ENCODE measurements at places on chromosomes 7 and 10.

- DNase-seq: no peak
Measured at GRCh38 chr10:67959839-67960476, 75.5 kb downstream of the SIRT1 start.

DNA sequence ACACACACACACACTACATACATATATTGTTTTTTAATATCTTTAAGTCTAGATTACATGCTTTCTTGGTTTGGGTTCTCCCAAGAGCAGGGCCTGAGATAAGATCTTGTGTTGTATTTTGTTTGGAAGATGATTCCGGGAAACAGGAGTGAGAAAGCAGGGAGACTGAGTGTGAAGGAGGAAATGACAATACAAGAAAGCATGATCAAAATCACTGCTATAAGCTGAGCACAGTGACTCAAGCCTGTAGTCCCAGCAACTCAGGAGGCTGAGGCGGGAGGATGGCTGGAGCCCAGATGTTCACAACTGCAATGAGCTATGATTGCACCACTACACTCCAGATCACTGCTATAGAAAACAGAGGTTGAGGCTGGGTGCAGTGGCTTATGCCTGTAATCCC is 267.6 kb downstream of the SKIDA1 start:
- no peak for DNase-seq

DNA sequence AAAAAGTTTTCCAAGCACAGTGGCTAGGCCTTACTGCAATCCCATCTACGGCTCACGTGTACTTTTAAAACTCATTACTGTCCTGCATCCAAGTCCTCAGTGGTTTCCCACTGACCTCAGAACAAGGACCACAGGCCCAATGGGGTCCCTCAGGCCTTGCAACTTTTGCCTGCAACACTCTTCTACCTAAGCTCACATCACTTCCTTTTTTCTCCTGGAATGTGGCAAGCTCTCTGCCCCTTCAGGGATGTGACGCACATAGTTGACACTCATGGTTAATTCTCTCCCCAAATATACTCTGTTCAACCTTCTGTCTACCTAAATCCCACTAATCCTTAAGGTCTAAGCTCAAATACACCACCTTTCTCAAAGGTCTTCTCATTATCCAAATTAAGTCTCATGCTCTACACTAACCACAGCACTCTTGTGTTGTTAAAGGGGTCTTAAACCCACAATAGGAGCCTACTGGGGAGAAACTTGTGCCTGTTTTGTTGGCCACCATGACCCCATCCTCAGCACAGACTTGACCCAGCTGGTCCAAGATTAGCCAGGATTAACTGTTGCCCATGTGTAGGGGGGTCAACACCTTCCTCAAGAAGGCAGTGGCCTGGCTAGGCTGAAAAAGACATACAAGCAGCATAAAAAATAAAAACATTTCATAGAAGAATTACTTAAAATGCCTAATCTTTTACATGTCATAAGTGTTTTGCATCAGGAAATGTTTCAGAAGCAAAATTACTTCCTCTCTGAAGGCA is 15.2 kb downstream of the HNRNPF start:
- DNase-seq: no peak

DNA sequence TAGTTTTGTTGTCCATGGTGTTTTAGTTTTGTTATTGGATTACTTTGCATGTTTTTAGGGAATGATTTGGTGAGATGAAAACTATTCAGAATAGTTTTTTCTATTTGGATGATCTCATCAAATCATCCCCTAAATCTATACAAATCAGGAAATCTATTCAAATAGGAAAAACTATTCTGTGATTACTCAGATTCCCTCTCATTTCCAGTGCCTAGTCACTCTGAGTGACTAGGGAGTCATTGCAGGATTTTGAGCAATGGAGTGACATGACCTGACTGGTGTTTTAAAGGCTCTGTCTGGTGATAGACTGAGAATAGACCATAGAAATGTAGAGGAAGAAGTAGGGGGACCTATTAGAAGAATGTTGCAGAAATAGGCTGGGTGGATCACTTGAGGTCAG is 72.4 kb downstream of the TPST1 start:
- no peak for DNase-seq

GRCh38 chr7:19144661-19145433 is at the start of gene FERD3L:
Gene FERD3L (minus strand): TSS chr7:19145421. CDS start chr7:19145362, 59 bp downstream.
- DNase-seq: no peak

DNA sequence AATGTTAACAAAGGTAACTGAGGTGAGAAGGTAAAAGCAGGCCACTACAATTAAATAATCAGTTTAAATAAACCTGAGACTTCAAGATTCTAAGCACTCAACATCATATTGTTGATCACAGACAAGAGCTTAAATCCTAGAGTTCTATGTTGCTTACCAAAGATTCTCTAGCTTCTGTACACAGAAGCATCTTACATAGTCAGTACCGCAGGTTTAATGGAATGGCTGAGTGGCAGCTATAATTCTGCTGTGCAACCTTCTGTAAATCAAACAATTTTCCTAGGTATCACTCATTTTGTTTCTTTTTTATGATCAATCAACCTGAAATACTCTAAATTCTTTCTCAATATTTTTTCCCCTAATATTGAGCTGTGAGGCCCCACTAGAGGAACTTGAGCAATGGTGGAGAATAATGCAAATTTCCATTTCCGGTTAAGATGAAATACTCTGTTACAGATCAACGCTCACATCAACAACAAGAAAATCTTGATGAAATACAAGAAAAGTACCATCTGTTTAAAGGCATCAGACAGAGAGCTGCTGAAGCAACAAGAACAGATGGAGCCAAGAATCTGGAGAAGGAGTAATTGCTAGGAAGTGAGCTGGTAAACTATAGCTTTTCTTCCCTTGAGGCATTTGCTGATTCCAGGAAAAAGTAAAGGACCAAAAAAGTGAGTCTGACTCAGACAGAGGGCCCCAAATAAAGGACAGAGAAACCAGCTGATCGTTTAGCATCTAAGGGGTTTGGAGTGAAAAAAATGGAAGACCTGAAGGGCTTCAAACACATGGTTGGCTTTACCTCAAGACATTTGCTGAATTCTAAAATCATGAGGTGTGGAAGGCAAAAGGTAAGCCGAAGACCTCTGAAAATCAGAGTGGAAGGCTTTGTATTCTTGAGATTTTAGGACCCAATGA is 22.6 kb downstream of the PNPLA8 start:
- DNase-seq: no peak

DNA sequence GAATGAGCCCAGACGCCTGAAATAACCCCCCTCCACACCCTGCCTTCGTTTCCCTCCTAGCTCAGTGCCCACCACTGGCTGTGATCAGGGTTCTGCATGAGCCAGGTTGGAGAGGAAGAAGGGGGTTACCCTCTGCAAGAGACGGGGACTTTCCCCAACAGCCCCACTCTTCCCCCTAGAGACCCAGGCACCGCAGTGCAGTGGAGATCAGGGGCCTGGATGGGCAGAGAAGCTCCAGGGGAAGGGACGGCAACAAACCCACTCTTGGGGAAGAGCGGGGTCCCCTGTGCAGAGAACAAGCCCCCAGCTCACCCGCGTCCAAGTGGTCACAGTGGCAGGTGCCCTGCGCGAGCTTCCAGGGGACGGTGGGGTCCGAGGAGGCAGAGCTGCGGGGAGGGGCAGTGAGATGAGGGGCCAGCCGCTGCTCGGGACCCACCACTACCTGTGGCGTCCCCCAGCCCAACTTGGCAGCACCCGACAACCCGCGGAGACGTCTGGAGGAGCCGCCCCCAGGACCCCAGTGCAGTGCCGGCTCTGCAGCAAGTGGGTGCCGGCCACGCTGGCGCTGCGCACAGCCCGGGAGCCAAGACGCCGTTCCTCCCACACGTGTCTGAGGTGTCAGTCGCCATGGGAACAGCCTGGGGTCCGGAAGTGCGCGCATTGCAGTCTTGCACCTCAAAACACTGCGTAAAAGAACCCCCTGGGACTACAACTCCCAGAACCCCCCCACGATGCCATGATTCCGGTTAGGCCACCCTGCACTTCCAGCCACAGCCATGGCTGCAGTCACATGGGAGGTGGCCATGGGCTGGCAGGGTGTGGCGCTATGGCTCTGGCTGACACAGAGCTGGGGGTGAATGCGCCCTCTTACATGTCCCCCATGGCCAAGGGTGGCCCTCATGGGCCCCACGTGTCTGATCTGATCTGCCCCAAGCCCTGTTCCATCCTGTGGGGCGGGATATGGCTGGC is 45.8 kb upstream of the WIPI2 start:
- DNase-seq: no peak

- no peak for DNase-seq
Measured at GRCh38 chr7:137940656-137941518, 61.0 kb downstream of the CREB3L2 start.

DNA sequence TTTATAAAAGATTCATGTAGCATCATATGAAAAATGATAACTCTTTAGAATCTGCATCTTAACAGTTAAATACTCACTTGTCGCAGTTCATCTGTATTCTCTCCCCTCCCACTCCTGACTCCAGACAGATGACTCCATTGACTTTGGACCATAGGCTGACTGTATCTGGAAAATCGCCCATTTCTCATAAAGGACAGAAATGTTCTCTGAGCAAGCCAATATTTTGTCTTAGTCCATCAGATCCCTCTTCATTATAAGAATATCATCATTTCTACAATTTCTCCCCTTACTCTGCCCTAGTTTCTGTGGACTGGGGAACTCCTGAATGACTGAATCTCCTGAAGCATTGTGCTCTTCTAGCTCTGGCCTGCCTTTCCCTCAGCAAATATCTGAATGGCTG is 125.4 kb downstream of the SEMA3D start:
- DNase-seq: no peak

DNA sequence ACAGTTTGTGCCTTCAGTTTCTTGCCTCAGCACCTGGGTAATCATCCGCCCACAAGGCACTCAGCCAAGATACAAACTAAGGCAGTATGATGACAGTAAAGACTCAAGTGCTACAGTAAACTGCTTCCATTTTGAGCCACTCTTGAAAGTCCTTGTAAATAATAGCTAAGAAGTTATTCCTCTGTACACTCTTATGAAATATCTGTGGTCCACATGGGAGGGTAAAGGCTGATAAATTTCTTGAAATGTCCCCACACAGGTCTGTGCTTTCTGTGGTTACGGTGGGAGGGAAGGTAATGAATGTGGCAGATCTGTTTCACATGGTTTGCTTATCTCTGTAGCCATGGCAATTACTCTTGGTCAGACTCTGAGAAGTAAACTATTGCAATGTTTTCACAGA is 551.0 kb upstream of the ZWINT start:
- DNase-seq: no peak

DNA sequence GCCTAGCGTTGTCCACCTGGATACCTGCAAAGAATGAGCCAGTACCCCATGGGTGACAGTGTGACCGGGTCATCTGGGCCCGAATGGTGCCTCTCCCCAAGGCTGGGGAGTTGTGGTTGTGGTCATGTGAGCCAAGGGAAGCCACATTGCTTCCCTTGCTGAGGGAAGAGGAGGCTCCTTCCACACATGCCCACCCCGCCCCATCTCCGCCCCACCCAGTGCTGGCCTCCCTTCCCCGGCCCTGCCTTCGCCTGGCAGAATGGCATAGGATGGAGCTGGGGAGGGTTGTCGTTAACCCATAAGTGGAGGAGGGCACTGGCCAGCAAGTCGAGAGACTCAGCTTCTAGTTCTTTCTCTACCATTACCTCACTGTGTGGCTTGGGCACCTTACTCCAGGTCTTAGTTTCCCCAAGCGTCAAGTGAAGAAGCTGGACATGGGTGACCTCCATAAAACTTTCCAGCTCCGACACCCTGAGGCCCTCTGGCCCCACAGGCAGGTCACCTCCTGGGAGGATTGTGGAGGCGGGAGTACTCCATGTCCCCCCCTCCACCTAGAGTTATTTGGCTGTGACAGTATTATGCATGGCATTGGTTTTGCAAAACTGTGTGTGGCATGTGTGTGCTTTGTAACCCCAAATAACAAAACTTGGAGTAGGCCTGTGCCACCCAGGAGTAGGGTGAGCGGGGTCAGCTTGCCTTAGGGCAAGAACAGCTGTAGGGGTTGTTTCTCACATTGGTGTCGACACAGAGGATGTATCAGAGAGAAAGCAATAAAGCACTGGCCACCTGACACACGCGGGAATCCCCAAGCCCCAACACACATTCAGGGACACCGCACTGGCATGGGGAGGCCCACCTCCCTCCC is 90.5 kb upstream of the MACROH2A2 start:
- no peak for DNase-seq

DNA sequence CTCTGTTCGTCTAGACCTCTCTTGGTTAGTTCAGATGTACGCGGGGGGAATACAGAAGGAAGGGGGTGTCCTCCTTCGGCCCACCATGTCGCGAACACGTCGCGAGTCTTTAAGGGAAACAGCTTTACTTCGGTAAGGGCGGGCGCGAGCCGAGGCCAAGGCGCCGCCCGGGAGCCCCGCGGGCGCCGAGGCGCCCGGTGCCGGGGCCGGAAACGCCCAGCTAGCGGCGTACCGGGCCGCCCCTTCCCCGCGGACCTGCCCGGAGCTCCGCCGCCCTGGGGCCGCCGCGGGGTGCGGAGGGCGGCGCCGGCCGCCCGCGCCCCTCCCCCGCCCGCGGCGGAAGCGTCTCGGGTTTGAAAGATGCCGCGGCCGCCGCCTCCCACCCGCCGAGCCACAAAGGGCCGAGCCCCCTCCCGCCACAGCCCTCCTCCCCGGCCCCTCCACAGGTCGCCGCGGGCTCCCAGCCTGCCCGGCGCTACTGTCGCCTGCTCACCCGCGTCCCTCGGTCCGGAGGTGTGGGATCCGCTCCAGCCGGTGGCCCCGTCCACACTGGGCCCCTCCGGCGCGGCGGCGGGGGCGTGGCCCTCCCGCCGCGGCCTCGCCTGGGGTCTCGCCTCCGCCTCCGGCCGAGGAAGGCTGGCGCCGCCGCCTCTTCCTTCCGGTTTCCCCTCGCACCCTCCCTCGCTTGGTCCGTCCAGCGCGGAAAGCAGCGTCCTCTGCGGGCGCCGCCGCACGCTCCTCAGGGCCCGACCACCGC is at the start of gene KBTBD2:
Gene KBTBD2 (minus strand): TSS at position 718 of the 757 bp plus-strand sequence. CDS start 12,156 bp downstream, outside the sequence.
- DNase-seq: peak; percentile 85

- DNase-seq: no peak
Measured at GRCh38 chr10:49178489-49179471, 9.4 kb downstream of the TMEM273 start.

DNA sequence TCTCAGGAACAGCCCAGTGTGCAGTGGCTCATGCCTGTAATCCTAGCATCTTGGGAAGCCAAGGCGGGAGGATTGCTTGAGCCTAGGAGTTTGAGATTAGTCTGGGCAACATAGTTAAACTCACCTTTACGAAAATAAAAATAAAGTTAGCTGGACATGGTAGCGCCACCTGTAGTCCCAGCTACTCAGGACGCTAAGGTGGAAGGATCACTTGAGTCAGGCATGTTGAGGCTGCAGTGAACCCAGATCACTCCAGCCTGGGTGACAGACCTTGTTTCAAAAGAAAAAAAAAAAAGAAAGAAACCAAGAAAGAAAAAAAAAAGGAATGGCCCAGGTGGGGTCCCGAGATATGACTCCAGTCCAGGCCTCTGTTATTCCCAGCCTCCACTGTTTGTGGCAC is 96.6 kb downstream of the SLC25A13 start:
- DNase-seq: no peak
